8988T (cell line): ENCODE measurements at places on chromosomes 13 and 19.

DNA sequence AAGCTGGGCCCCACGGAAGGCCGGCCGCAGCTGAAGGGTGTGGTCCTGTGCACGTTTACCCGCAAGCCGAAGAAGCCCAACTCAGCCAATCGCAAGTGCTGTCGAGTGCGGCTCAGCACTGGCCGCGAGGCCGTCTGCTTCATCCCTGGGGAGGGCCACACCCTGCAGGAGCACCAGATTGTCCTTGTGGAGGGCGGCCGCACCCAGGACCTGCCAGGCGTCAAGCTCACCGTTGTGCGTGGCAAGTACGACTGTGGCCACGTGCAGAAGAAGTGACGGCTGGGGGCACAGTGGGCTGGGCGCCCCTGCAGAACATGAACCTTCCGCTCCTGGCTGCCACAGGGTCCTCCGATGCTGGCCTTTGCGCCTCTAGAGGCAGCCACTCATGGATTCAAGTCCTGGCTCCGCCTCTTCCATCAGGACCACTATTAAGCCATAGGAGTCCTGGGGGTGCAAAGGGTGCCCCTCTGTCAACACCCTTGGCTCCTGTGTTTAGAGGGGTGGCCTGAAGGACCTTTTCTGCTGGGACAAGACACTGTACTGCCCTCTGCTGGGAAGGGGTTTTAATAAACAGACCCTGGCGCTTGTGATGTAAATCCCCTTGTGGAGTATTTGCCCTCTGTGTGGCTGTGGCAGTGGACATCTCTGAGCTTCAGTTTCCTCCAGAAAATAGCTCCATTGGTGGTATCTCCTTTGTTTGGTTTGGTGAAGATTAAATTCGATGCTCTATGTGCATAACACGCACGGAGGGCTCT, 1.9 kb downstream of the MRPS12 start:
- DNase-seq: no peak

GRCh38 chr13:93399212-93399611, 172.6 kb downstream of the GPC6 start:
- DNase-seq: no peak

DNA sequence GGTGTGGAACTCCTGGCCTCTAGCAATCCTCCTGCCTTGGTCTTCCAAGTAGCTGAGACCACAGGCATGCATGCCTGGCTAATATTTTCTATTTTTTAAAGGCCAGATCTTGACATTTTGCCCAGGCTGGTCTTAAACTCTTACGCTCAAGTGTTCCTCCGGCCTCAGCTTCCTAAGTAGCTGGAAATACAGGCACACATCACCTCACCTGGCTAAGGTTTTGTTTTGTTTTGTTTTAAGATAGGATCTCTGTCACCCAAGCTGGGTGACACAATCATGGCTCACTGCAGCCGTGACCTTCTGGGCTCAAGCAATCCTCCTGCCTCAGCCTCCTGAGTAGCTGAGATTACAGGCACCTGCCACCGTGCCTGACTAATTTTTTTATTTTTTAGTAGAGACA, 5.5 kb upstream of the RLN3 start:
- no peak for DNase-seq

- DNase-seq: no peak
These were observed 34.8 kb downstream of the ATP7B start for GRCh38 chr13:51976423-51976822.

DNA sequence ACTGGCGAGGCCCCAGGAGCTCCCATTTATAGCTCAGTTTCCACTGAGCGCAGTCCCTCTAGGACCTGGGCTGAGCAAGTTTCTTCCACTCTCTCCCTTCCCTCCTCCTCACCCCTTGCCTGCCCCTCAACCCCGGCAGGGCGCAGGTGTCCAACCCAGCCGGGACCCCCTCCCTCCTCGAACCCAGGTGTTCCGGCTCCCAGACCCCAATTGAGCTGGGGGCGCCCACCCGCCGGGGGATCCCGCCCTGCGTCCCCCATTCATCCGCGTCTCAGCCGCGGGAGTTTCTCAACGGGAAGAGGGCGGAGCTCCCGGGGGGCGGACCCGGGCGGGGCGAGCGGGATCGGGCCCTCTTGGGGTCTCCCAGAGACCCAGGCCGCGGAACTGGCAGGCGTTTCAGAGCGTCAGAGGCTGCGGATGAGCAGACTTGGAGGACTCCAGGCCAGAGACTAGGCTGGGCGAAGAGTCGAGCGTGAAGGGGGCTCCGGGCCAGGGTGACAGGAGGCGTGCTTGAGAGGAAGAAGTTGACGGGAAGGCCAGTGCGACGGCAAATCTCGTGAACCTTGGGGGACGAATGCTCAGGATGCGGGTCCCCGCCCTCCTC, at the start of gene KIRREL2:
Gene KIRREL2, plus strand, starts transcription at position 366 of the 604 bp plus-strand sequence. Its CDS starts 209 bp downstream, at position 575.
- DNase-seq: peak; percentile 96

- DNase-seq: no peak
These were observed 37.7 kb upstream of the DCUN1D2 start for GRCh38 chr13:113528101-113528812.

DNA sequence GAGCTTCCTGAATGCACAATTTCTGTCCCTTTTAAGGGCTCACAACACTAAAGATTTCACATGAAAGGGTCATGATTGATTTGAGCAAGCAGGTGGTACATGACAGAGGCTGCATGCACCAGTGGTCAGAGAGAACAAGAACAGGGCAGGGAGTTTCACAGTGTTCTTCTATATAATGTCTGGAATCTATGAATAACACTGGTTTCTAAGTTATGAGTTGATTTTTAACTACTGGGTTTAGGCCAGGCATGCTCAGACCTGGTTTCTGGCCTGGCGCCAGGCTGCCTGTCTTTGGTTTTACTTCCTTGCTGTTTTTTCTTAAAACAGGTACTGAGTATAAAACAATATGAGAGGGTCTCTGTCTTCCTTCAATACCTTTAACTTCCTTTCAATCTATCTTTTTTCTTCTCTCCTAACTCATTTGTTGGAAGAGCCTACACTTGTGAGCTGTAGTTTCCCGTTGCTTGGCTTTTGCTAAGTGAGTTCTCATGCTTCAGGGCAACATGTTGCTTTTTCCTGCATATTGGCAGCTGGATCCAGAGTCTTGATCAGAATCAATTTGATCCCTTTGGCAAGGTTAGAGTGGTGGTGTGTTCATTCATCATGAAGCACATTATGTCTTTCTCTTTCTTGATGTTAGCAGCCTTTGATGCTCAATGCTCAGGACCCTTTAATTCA, 38.5 kb upstream of the FGF14 start:
- DNase-seq: no peak

- no peak for DNase-seq
These were observed 878.8 kb upstream of the KLHL1 start for GRCh38 chr13:70987043-70987442.

DNA sequence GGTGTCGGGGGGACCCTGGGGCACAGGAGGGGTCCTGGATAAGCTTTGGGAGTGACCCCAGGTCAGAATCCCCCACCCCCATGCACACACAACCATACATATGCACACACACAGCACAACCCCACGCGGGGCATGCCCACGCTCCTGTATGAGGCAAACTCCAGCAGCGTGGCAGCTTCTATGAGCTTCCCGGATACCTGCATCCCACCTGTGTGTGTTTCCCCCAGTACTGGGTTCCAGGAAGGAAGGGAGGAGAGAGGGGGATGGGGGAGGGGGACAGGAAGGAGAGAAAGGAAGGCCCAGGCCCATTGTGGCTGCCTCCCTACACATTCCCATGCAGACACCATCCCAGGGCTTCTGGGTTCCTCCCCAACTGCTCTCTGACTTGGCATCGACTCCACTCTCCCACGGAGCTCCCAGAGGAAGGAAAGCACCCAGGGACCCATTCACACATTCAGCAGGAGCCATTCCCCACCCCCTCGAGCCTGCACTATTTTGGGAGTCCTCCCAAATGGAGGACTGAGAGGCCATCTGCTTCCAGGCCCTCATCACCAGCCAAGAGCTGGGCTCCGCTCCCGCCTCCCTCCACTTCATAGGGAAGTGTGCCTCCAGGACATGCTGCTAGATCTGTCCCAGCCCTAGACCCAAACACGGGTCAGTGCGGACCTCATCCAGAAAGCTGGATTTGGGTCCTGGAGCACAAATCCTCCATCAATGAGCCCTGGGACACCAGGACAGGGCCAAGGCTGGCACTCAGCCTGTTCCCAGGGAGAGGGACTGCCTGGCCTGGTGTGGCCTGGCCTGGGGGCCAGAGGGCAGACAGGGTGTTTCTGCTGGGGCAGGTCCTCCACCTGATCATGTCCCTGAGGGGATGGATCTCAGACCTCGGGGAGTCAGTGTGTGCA, 13.2 kb downstream of the PRR36 start:
- peak; percentile 41 for DNase-seq

GRCh38 chr13:79451500-79451962, 29.4 kb upstream of the NDFIP2 start:
- DNase-seq: no peak

DNA sequence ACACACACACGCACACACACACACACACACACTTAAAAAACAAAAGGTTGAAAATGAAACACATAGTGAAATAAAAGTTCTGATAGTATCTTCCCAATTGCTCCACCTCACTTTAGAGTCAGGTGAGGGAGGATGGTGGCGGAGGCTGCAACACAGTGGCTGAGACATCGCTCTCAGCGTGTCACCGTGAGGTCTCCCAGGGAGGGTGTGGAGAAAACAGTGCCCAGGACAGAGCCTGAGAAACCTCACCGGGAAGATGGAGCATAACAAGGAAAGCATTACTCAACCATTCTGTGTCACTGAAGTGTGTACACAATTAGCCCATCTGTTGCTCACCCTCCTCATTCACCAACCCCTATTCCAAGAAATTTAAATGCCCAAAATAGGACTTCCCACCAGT, 111.4 kb upstream of the USP29 start:
- DNase-seq: no peak

- no peak for DNase-seq
These were observed 5.7 kb upstream of the SIX5 start for GRCh38 chr19:45774765-45775164.

DNA sequence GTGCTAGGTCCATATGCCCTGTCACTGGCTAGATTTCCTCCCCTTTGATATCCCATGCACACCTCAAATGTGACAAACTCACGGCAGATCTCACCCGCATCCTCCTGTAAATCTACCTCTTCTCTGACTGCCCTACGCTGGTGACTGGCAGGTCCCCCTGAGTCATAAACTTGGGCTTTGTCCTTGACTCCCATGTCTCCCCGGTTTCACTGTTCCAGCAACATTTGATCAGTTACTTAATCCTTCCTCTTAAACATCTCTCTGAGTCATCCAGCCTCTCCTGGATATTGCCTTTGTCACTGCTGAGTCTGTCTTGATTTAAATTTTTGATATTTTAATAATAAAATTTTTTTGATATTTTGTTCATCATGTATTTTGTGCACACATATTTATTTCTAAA, 26.5 kb downstream of the FAM216B start:
- DNase-seq: no peak

- no peak for DNase-seq
These were observed 7.7 kb downstream of the SCGB2B2 start for GRCh38 chr19:34669305-34669704.

DNA sequence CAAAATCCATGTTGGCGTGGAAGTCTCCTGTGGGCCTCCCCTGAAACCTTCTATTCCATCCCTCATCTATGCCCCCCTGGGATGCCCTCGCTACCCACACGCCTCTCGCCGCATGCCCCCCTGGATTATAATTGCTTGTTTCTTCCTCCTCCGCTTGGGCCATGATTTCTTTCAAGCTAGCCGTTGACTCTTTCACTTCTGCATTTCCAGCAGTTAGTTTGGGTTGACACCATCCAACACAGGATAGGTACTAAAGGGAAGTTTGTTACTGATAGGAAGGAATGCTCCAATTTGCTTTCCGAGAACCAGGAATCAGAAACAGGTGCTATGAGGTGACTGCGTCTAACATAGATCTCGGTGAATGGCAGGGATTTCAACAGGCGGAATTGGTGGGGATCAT, 7.7 kb upstream of the SLC25A15 start:
- DNase-seq: no peak

GRCh38 chr13:76668141-76668540, 218.1 kb downstream of the KCTD12 start:
- DNase-seq: no peak

DNA sequence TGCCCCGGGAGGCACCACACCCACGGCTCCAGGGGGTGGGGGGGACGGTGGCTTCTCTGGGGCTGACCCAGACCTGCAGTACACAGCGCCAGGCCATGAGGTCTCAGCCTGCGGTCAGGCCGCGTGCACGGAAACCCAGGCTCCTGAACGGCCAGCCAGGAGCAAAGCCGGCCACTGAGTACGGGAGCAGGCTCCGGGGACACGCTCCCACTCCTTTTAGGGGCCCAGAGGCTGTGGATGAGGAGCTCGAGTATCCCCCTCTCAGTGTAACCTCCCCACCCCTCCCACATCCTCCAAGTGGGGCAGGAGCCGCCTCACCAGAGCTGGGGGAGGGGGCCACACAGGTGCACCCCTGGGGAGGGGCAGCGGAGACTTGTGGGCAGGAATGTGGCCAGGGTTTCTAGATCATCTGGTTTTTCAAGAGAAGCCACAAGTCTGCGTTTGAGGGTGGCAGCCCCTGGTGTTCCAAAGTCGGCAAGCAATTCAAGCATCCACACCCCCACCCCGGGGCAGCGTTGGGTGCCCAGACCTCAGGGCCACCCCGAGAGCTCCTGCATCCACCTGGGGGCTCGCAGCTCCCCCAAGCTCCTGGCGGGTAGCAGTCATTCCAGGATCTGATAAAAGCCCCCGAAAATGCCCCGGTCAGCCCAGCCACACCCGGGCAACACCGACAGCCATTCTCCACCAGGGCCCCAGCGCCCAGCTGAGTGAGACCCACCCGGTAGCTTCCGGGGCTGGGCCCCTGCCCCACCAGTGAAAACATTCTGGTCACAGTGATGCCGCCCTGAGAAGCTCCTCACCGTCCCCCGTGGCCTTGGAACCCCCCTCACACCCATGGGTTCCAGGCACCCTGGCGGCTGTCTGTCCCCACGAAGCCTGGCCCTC, 6.1 kb downstream of the SBNO2 start:
- no peak for DNase-seq
